ENCODE measurements at places on chromosomes 4 and X.

- peak; percentile 79 for DNase-seq
Measured at GRCh38 chr4:81466841-81467671, 4.7 kb downstream of the RASGEF1B start.

DNA sequence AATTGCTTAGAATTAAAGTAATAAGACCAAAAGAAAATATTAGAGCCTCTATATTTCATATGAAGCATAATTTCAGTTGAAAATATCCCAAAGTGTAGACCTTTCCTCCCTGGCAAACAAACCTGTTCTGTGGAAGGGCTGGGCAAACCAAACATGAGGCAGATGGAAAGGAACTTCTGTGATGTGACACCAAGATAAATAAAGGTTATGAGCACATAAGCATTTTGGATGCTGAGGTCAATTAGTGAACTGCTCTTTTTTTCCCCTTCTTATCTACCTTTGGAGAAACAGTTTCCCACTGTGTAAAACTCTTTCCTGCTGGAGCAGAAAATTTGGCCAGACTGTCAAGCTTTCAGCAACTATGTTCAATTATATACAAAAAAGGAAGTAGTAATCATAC lies 109.6 kb upstream of the STIM2 start:
- DNase-seq, result no peak

GRCh38 chrX:37666516-37666915 lies 19.1 kb upstream of the XK start:
- DNase-seq, result no peak

GRCh38 chrX:150041208-150041607 lies 102.9 kb upstream of the EOLA2 start:
- DNase-seq, result no peak

- DNase-seq, result no peak
Measured at GRCh38 chr4:123562994-123563750, 166.6 kb downstream of the SPRY1 start.

DNA sequence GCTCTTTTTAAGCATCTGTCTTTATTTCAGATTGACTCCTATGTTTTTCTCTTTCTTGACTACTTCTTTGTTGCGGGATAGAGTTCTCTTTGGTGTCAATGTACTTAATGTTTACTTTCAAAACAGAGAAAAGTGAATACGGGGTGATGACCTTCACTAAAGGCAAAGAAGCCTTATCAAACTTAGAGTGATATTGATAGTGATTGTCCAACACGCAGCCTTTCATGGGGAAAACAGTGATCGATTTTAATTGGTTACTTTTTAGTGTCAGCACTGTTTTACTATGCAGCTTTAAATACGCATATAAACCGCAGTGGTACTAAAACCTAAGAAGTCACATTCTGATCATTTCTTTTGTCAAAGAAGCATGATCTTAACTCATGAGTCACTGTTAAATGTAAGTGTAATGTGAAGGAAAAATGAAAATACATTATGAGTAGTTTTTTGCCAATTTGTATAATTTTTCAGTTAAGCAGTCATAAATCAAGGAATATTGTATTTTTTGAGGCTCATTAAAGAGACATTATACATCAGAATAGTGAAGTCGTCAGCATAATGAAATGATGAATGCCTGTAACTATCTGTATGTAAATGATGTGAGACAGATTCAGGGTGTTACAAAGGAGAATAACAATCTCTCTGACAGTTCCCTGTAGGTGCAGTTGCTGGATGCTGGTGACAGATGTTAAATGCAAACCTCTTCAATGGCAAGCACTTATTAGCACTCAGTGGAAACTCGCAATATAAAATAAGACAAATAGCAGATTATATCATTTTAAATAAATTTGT lies 2082.8 kb upstream of the TENM3 start:
- no peak for DNase-seq

DNA sequence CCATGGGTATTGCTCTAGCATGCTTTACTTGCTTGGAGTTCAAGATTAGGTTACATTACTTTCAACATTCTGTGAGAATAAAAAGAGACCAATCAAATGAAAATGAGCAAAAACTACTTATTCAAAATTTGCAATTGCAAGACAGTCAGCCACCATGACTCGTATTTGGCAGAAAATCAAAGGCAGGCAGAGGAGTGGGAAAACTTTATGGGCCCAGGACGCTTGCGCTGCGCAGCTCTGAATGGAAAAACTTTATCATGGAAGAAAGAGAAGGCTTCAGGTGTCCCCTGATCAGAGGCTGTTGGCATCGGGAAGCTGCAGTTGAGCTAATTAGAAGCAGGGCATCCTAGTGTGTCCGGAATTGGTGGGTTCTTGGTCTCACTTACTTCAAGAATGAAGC lies 250.6 kb downstream of the USP46 start:
- DNase-seq, result no peak

DNA sequence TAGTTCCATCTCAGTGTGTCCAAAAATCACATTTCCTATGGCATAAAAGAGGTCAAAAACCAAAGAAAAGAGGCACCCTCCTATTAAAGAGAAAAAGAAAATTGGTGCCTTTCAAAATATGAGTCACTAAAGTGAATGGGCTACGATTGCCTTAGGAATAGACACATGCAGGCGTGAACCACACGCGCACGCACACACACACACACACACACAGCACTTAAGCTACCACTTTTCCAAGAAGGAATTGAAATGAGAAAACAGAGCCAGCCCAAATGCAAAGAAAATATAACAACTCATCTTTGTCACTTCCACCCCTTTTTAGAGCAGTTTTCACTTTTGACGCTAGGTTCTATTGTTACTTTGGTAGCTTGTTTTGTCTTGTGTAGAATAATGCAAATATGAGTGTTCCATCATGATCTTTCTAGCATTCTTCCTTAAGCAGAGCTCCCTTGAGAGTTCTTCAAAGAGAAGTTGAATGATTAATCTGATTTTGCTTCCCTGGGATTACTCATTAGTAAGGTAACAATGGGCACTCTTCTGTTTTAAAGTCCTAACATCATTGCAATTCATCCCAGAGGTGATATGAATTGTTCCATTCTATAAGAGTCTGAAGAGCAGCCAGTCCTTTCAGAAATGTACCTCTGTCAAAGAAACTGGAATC lies 239.2 kb upstream of the GNPDA2 start:
- no peak for DNase-seq

- no peak for DNase-seq
Measured at GRCh38 chr4:38831653-38832052, 25.0 kb downstream of the TLR6 start.

DNA sequence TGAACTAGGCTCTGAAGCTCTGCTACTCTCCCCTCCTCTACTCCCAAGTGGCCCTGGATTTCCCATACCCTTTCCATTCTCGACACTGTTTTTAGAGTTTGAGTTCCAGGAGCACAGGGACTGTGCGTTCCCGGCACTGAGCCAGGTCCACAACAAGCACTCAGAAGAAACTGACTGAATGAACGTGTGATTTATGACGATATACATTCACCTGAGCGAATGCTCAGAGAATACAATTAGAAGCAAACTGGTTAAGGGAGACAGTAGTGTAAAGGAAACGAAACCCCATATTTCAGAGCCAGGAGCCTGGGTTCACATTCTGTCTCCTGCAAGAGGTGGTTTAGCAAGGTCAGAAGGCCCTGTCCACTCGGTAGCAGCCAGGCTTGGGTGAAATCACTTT lies 1.4 kb upstream of the KIAA0232 start:
- no peak for DNase-seq
